ENCODE measurements at places on chromosomes 5 and 9. TPM values are rescaled to one million over a fixed set of nuclear protein-coding genes. Genes with fewer than 3 reads are reported as not detected.

The SLC23A1 gene
- not detected for total RNA-seq

- no peak for DNase-seq
These were observed 41.6 kb upstream of the FST start for GRCh38 chr5:53438486-53439472.

GRCh38 chr9:96126321-96126881 lies 175.6 kb downstream of the HSD17B3 start:
- DNase-seq = no peak

DNA sequence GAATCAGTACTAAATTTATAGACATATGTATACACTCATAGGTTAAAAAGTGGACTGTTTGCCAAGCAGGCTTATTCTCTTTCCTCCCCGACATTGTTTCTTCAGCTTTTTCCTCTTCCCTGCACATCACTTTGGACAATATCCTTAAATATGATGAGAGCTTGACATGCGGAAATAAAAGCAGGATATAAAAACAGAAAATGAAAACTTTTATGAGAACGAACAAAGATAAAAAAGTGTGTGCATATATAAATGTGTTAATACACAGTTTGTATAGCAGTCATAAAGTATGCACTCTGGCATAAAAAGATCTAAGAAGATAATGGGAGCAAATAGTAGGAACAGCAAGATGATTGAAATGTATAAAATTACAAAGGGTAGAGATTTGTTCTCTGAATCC lies 86.4 kb upstream of the IFNE start:
- no peak for DNase-seq

- peak; percentile 12 for DNase-seq
These were observed 49.5 kb upstream of the MCCC2 start for GRCh38 chr5:71537687-71538086.

DNA sequence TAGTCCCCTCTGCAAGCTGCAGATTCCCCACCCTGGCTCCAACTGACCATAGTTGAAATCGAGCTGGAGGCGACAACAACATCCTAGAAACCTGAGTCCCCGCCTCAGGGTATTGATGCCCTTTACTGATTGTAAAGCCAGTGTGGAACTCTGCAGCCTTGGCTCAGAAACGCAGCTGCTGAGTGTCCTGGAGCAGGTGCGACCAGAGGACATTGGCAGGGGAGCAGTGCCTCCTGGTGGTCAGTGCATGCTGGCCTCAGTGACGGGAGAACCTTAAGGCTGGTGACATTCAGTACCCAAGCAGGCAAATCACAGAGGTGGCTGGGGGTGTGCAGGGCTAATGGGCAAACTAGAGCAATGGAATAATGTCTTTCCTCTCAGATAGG lies 20.4 kb upstream of the ZNF354B start:
- peak; percentile 2 for DNase-seq

The PCDHA12 gene
- total RNA-seq = 8.2 TPM

DNA sequence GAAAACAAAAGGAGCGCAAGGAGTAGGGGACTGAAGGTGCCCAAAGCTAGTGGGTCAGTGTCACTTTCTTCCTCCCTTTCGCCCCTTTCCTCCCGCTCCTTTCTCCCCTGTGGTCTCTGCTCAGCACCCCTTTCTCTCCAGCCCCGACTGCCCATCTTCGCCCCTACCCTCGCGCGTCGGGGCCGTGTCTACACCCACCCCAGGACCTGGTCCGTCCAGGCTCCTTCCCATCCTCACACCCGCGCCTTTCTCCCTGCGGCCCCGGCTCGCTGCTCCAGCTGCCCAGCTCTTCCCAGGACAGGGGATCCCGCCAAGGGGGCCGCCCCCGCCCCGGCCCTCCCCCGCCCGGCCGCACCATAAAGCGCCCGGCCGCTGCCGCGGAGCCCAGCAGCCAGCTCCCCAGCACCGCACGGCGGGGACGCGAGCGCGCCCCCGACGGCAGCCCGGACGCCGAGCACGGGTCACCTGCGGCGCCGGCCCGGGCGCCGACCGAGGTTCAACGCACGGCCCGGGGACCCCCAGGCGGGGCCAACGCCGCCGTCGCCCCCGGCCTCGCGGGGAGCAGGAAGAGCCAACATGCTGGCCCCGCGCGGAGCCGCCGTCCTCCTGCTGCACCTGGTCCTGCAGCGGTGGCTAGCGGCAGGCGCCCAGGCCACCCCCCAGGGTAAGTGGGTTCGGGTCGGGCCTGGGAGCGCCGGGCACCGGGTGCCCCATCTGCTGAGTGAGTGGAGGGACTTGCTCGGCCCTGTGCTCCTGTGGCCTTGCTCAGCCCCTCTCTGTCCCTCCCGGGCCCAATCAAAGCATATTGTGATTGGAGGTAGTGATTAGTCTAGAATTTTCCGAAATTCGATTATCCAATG lies at the start of gene THBS4:
Gene THBS4 (plus strand): TSS at position 387 of the 860 bp plus-strand sequence. CDS start 190 bp downstream, at position 577.
- DNase-seq = no peak

The PCDHGA1 gene
- not detected for total RNA-seq

The PCDHGA3 gene
- not detected for total RNA-seq

DNA sequence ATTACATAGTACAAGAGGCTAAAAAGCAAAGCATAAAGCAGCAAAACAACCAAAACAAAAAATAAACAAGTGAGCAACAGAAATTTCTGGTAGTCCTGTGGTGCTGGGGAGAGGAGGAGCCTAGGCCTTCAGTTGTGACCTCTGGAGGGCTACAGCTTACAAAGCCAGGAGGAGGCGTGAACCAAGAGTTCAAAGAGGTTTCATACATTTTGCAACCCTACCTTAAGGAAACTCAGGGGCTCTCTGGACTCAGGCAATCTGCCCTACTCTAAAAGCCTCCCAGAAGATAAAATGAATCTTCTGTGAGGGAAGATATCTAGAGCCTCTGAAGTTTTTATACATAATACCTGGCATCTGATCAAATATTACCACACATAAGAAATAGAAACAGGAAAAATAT lies 187.4 kb downstream of the AGTPBP1 start:
- DNase-seq = no peak

DNA sequence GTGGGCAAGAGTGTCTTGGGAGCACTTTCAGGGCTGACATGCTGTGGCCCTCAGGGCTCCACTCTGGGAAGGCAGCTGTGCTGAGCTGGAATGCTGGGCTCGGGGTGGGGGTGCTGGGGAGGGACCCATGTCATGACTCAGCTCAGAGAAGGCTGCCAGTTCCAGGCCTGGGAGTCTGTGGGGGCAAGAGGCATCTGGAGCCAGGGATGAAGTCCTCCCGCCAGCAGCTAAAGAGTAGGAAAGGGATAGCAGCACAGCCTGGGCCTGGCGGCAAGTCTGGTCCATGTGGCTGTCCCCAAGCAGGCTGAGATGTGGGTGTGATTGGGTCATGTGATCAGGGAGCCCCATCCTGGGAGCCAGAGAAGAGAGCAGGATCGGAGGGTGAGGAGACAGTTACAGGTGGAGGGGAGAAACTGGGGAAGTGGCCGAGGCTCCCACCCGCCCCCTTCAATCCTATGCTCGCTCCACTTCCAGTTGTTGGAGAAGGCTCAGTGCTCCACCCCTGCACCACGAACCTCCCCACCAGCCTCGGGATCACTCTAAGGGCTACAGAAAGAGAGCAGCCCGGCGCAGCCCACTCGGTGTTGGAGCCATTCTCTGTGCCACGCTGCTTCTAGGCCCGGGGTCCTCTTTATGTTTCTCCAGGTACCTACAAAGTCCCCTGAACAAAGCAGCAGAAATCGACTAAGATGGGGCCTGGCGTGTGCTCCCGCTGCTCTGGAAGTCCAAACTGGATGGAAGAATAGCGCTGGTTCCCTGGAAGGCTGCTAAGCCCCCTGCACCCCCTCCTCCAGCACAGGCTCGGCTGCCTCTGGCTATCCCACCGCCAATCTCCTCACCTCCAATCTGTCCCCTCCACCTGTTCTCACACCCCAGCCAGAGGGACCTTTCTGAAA lies 12.0 kb downstream of the PDGFRB start:
- DNase-seq = no peak

The USP20 gene
- total RNA-seq = 34.3 TPM

- no peak for DNase-seq
These were observed 2.1 kb downstream of the PRRC1 start for GRCh38 chr5:127519527-127519926.

DNA sequence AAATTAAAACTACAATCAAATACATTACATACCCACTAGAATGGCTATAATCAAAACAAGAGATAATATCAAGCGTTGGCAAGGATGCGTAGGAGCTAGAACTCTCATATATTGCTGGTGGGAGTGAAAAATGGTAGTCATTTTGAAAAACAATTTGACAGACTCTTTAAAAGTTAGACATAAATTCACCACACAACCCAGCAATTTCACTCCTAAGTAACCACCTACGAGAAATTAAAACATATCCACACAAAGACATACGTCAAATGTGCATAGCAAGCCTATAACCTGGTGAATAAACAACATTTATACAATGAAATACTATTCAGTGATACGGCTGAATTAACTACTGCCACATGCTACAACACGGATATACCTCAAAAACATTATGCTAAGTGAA lies 44.7 kb downstream of the GKAP1 start:
- DNase-seq = no peak

DNA sequence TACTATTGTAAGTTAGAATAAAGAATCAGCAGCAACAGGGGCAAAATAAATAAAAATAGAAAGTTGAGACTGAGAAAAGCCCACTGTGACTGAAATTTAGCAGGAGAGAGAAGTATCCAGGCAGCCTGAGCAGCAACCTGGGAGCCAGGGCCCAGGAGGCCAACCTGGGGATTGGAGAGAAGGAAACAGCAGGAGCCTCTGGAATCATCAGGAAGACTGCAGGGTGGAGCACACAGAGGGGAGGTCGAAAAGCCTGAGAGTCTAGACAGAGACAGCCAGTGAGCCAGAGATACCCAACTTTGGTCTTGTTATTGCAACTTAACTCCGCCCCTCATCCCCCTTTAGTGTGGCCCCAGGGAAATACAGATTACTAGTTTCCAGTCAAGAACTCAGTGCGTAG lies 98.6 kb downstream of the SLC1A3 start:
- DNase-seq = no peak

- DNase-seq = no peak
These were observed 90.2 kb upstream of the LHFPL2 start for GRCh38 chr5:78738693-78739300.

The PLPP7 gene
- 8.2 TPM for total RNA-seq

Measured in G401 (cell line).